ENCODE measurements at places on chromosomes 3 and 15.

- DNase-seq: no peak
Observed at GRCh38 chr15:75068748-75069147, 45.4 kb downstream of the PPCDC start.

- no peak for DNase-seq
Observed at GRCh38 chr3:143266511-143266910, 146.9 kb downstream of the CHST2 start.

DNA sequence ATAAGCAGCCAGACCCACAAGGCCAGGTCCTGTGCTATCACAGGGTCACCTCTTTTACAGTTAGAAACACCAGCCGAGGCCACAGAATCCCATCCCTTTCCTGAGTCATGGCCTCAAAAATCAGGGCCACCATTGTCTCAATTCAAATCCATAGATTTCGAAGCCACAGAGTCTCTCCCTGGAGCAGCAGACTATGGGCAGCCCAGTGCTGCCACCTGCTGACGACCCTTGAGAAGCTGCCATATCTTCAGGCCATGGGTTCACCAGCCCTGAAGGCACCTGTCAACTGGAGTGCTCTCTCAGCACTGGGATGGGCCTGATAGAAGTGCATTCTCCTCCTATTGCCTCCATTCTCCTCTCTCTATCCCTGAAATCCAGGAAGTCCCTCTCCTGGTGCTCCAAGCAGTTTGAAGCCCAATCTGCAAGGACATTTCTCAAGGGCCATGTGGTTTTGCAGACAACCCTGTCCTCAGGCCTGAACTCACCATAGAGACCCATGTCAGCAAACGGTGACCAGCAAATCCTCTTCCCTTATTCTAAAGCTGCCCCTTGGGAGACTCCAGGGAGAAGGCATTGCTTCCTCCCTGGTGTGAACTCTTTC is 39.6 kb downstream of the TGM4 start:
- peak; percentile 85 for DNase-seq

DNA sequence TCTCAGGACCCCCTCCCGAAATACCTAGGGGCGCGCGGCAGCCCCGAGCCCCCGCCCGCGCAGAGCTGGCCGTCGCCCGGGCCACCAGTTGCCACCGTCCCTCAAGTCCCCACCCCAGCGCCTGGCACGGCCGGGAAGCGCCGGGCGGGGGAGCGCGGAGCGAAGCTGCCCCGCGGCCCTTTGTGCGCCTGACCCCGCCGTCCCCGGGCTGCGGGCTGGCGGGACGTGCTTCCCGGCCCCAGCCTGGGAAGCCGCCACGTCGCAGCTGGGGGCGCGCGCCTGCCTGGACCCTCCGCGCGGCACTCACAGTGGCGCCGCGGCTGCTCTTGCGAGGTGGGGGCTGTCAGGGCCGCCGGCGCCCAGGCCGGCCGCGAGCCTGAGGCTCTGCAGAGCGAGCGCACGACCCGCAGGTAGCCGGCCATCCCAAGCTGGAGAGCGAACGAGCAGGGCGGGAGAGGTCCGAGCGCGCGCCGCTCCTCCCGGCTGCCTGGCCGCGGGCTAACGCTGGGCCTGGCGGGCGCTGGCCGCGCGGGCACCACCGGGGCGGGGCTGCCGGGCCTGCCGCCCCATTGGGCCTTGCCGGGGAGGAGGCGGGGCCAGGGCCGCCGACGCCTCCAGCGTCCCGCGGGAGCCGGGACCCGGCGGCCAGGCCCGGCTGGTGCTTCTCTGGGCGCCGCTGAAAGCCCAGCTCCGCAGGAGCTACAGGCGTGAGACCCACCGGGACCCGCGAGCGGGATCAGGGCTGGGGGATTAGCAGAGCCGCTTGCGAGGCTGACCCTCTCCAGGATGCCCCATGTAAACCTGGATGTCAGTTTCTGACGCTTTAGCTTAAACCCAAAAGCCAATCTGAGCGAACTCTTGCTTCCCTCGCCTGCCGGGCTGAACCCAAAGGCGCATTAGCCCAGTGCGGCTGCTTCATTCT is at the start of gene IDH2:
IDH2 (minus strand) TSS at position 500 of the 922 bp plus-strand sequence; CDS start at position 422, 78 bp downstream.
- peak; percentile 94 for DNase-seq

DNA sequence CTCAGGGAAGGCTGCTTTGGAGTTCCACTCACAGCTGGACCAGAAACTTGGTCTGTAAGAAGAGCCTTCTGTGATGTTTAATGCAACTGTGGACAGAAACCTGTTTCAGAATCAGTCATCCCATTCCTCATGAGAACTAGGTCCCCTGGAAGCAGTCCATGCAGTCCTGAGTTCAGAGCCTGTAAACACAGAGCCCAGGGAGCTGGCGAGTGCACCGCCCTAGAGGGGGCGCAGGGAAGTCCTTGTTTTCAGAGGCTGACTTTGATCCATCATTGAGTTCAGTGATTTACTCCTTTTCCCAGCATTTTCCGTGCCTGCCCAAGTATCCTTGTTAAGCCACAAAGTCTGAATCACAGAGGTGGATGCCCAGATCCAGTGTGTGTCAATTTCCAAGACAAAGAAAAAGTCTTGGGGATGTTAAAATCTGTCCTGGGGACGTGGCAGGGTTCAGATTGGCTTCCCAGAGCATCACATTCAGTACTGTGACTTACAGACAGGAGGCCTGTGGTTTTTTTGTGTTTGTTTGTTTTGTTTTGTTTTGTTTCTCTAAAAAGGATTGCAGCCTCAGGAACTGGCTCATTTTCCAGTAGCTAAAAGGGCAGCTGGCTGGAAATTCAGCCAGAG is 9.8 kb upstream of the TXNRD3 start:
- DNase-seq: peak; percentile 19

- no peak for DNase-seq
Observed at GRCh38 chr3:11651900-11652299, 8.2 kb upstream of the VGLL4 start.

- DNase-seq: no peak
Observed at GRCh38 chr15:80861731-80862170, 82.6 kb downstream of the CEMIP start.

Measured in K562 (cell line).